NCI-H82 (cell line): ENCODE measurements at places on chromosomes 11 and 22.

- DNase-seq: no peak
These were observed 886.5 kb upstream of the LRRC4C start for GRCh38 chr11:42345933-42346332.

DNA sequence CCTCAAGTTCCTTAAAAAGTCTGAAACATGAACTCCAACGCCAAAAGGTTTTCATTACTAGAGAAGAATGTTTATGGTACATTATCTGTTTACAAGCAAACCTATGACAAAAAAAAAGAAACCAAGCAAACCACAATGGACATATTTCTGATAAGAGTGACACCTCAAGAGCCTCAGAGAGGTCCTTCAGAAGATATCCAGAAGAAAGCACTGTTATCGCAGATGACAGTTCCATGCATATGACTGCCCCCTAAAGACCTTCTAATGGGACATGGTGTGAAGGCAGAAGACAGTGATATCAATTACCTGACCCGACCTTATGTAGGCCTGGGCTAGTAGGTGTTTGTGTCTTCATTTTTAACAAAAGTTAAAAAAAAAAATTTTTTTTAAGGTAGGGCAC is 3.1 kb downstream of the HDHD5 start:
- no peak for DNase-seq

GRCh38 chr22:49497266-49497665 is 330.4 kb downstream of the BRD1 start:
- no peak for DNase-seq

- peak; percentile 86 for DNase-seq
These were observed 5.1 kb downstream of the DGCR2 start for GRCh38 chr22:19117111-19117512.

DNA sequence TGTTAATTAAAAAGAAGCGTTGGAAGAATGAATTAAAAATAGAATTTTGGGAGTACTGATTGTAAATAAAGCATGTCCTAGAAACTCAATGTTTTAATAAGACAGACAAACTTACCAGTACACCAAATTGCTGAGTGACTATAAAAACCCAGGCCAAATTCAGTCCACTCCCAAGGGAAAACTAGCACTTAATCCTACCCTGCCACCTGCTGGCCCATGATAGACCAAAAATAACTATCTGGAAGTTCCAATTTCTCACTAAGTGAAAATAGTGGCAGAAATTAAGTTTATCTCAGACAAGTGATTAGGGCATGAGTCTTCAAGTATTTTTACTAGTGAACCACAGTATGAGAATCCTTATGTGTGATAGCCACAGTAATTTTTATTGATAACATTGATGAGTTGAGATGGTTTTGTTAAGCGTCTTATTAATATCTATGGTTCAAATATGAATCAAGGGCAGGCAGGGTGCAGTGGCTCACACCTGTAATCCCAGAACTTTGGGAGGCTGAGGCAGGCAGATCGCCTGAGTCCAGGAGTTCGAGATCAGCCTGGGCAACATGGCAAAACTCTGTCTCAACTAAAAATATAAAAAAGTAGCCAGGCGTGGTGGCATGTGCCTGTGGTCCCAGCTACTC is 9.8 kb upstream of the DDX10 start:
- DNase-seq: peak; percentile 68

DNA sequence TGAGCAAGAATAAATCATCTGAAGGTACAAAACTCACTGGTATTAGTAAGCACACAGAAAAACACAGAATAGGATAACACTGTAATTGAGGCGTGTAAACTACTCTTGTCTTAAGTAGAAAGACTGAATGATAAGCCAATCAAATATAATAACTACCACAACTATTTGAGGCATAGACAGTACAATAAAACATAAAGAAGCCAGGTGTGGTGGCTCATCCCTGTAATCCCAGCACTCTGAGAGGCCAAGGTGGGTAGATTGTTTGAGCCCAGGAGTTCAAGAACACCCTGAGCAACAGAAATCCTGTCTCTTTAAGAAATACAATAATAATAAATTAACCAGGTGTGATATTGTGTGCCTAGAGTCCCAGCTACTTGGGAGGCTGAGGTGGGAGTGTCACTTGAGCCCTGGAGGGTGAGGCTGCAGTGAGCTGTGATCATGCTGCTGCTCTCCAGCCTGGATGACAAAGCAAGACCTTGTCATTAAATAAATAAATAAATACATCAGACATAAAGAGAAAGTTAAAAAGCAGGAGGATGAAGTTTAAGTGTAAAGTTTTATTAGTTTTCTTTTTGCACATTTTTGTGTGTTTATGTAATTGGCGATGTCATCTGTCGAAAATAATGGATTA is 390.6 kb downstream of the DYNC2H1 start:
- no peak for DNase-seq

- DNase-seq: peak; percentile 77
These were observed 71.5 kb upstream of the VSTM5 start for GRCh38 chr11:93921695-93922468.

GRCh38 chr22:37213941-37214730 is 1.9 kb upstream of the SSTR3 start:
- no peak for DNase-seq

DNA sequence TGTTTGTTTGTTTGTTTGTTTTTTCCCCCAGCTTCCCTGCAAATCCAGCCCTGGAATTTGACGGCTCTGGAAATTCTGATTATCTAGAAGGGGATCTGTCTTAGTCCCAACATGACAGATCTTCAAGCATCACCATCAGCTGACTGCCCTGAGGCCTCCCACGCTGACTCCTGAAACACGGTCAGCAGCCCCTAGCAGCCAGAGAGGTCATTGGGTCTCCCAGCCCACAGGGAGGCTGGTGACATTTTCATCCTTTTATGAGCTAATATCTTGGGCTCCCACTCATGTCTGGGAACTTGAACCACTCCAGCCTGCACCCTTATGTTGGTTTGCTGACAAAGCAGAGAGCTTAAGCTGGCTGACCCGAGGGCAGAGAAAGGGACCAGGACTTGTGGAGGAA is 66.0 kb upstream of the TIMP3 start:
- no peak for DNase-seq

- no peak for DNase-seq
These were observed 15.3 kb upstream of the PTS start for GRCh38 chr11:112210890-112211289.

DNA sequence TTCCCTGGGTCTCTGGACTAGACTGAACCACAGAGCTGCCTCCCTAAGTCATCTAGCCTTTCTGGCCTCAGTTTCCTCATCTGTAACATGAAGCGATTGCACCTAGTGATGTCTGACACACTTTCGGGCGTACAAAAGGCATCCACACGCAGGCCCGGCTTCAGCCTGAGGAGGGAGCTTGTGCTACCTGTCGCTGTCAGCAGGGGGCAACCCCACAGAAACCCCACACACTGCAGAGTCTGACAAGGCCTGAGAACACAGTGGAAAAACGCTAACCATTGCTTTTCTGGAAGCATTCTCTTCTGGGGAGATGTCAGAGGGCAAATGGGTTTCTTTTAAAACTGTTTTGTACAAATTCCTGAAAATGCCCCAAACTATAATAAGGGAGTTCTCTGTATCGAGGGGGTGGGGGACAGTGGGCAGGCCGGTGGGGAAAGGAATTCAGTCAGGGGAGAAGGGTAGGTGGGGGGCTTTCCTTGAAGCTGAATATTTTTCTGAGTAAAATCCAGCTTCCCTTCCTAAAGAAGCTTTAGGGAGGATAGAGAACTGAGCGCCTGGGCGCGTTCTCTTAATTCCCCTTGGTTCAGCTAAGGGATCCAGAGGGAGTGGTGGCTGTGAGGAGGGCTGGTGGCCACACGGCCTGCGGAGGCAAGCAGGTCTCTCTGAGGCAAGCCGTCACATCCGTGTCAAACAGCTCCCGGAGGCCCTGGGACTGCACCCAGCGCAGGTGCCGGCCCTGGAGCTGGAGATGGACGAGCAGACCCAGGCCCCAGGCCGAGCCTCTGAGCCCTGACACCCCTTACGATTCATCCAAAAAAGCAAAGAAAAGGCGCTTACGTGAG is 533 bp downstream of the ELF5 start:
- peak; percentile 67 for DNase-seq

- peak; percentile 16 for DNase-seq
These were observed 101.7 kb downstream of the MORC2 start for GRCh38 chr22:30866811-30867271.

DNA sequence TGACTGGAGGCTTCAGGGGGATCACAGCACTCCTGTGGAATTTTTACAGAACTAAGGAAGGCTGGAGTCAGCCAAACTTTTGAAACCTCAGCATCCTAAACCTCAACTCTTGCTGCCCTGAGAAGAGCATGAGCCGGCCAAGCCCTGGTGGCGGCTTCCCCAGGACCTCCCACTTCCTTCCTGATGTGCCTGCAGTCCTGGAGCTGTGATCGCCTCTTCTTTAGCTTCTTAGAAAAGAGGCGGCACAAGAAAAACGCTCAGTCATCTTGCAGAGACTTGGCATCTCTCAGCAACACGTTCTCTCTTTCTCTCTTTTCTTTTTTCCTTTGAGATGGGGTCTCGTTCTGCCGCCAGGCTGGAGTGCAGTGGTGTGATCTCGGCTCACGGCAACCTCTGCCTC is 40.4 kb upstream of the AMPD3 start:
- no peak for DNase-seq

GRCh38 chr11:5336331-5336730 is 7.0 kb downstream of the OR51B5 start:
- DNase-seq: no peak

DNA sequence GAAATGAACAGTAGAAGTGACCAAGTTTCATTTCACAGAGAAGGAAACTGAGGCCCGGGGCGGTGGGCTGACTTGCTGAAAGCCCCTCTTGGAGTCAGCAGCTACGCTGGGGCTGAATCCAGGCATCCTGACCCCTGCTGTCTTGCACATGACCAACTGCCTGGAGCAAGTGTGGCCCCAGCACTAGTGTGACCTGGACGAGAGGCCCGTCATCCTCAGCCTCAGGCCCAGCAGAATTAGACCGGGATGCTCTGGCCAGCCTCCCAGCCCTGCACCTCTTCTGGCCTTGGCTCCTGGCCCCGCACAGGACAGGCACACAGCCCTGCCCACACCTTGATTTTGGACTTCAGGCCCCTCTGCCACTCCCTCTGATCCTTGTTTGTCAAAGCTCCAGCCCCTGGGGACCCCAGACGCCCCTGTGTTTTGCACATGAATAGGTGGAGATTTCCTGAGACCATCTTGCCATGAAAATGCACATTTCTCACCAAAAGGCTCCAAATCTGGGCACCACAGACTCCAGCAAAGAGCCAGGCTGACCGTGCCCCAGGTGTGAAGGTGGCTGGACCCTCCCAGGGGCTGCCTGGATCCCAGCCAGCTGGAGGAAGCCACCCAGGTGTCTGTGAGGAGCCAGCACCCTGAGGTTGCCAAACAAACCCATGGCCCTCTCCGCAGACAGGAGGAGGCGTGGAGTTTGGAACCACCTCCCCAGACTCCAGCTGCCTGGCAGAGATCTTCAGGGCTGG is 24.9 kb downstream of the FGF4 start:
- DNase-seq: no peak

GRCh38 chr22:44337678-44338004 is 24.9 kb upstream of the SHISAL1 start:
- no peak for DNase-seq

DNA sequence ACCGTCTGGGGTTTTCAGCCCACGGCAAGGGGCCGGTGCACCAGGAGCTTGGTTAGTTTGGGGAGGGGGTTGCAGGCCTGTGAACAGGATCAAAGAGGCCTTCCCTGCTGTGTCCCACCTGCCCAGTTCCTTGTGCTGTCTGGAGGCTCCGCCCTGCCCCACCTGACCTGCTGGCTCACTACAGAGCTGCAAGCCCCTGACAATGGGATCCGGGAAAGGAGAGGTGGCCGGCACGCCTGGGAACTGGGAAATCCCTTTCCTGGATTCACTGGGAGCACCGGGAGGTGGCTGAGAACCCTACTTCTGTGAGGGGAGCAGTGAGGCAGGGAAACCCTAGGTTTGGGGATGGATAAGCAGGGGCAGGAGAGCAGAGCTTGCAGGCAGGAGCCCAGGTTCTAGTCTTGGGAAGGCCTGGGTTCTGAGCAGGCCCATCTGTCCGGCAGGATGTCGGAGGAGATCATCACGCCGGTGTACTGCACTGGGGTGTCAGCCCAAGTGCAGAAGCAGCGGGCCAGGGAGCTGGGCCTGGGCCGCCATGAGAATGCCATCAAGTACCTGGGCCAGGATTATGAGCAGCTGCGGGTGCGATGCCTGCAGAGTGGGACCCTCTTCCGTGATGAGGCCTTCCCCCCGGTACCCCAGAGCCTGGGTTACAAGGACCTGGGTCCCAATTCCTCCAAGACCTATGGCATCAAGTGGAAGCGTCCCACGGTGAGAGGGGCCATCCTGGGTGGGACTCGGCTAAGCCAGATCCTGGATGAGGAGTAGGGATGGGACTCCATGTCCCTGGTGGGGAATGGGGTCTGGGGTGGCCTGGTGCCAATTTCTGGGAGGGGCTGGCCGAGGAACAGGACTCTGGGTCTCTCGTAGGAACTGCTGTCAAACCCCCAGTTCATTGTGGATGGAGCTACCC is 786 bp downstream of the CAPN1 start:
- peak; percentile 42 for DNase-seq

DNA sequence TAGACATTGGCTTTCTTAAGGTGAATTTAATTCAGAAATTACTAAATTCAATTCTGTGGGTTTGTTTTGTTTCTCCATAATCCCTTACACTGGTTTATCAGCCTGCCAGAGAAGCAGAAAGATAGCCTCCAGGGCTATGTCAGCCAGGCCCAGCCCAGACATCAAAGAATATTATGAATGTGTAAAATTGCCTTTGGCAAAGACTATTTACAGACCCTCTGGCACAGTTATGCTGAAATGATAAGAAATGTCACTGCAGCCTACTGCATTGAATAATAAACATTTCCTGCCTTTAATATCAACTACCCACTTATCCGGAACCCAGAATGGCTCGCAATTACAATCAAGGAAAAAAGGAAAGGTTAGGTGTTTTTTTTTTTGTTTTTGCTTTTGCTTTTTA is 562.5 kb upstream of the LRRC4C start:
- DNase-seq: no peak

GRCh38 chr11:72405009-72405408 is 29.3 kb downstream of the CLPB start:
- DNase-seq: no peak

- DNase-seq: peak; percentile 89
These were observed 90.6 kb downstream of the RPS6KA4 start for GRCh38 chr11:64449381-64450167.

DNA sequence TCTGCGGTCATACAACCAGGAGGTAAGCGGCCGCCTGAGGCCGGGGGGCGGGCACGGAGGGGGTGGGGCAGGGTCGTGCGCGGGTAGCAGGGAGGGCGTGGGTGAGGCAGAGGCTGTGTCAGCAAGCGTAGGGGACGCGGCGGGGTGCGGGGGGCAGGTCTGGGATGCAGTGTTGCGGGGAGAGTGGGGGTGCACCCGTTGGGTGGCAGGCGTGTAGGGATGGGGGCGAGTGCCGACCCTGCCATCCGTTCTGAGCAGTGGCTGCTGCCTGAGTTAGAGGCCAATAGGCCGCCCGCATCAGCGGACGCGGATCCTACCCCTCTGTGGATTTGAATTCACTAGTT is 1.4 kb downstream of the RIC8A start:
- DNase-seq: no peak

- no peak for DNase-seq
These were observed 47.1 kb downstream of the PLEKHA7 start for GRCh38 chr11:16966930-16967671.

- DNase-seq: peak; percentile 80
These were observed 6.9 kb downstream of the C11orf68 start for GRCh38 chr11:65911682-65912568.

GRCh38 chr11:101323997-101324396 is 194.4 kb upstream of the PGR start:
- no peak for DNase-seq
